Prostate gland (tissue), 2 donors: ENCODE measurements at places on chromosomes 1 and 21. TPM values are rescaled to one million over a fixed set of nuclear protein-coding genes. Genes with fewer than 3 reads are reported as not detected.

The RALGPS2 gene
- 26.2 TPM for total RNA-seq

DNA sequence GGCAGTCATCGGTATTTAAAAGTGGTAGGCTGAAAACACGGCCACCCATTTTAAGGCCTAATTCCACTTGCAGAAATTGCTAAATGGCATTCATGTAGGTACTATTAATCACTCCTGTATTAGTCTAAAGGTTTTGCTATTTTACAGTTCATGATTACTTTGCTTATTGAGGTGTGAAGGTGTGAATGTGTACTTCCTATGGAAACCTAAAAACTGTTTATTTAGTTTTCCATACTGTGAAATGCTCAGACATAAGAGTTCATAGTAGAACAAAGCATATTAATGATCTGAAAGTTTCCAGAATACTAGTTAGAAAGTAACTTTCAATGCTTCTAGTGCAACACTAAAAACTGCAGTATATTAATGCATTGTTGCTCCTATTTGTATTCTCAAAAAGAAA, 69.8 kb downstream of the ITGB3BP start:
- DNase-seq = no peak

GRCh38 chr1:153345187-153346076, 3.2 kb downstream of the PGLYRP4 start:
- DNase-seq = peak; percentile 1

DNA sequence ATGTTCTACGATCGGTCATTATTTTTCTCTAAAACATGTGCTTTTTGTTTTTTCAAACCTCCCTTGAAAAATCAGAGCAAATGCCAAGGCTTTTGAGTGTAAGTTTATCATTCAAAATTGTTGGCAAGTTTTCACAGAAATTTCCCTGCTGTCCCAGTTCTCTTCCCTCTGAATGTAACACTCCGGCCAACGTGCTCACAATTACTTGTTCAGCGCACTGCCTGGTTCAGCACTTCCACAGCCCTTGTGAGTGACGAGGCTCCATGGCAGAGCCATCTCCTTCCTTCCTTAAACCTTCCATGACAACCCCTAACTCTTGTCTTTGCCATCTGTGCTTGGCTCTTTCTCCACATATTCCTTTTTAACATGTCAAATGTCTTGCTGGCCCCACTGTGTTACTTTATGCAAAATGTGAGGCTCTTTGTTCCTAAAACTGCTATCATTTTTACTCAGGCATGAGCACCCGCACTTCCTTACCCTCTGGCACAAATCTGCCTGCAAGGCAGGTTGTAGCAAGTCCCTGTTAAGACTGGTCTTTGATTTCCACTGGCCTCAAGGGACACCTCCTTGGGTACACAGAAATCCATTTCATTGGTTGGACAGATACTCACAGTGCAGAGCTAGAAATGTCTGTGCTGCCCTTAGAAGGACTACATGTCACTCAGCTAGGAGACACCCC, 142.8 kb downstream of the HUNK start:
- peak; percentile 38 for DNase-seq

The NBPF10 gene
- total RNA-seq = 1.2 TPM

GRCh38 chr1:57831624-57832023, 407.8 kb upstream of the DAB1 start:
- no peak for DNase-seq

The EVI5 gene
- 22.2 TPM for total RNA-seq

GRCh38 chr1:200938955-200939354, 44.3 kb downstream of the INAVA start:
- DNase-seq = no peak

The DNASE2B gene
- 0.85 TPM for total RNA-seq

- DNase-seq = no peak
Observed at GRCh38 chr1:224054012-224054411, 59.9 kb upstream of the FBXO28 start.

- DNase-seq = no peak
Observed at GRCh38 chr1:116546354-116546977, 24.4 kb downstream of the CD58 start.

GRCh38 chr1:110850627-110851026, 22.3 kb upstream of the CD53 start:
- no peak for DNase-seq

GRCh38 chr1:201695607-201696006, 133.3 kb upstream of the IPO9 start:
- no peak for DNase-seq

- DNase-seq = no peak
Observed at GRCh38 chr1:242477944-242478343, 46.6 kb downstream of the PLD5 start.

DNA sequence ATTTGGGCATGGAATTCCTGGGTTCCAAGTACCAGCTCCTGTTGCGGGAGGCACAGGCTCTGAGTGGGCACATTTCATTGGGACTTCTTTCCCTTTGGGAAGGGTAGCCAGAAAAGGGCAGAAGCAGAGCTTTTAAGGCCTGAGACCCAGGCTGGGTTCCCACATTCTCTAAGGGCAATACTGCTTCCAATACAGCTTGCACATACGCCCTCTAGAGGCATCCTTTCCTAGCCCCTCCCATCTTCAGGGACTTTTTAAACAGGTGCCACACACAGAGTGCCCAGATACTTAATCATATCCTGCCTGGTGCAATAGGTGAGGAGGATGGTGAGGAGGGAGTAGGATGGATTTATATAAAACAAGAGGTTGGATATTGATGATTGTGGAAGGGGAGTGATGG, 5.7 kb downstream of the GPR88 start:
- no peak for DNase-seq

DNA sequence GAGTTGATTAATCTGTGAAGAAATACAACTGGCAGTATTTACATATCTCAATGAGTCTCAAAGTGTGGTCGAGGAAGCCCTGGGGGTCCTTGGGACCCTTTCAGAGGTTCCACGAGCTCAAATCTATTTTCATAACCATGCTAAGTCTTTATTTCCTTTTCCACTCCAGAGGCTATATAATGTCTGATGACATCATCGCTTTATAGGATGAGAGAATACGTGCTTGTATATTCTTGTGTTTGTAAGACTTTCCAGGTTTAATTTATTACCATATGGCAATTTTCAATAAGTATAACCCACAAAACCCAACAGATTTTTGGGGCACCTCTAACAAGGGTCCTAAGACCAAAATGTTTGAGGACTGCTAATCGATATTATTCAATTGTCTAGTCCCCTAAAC, 1.4 kb upstream of the SLC19A2 start:
- no peak for DNase-seq

The LRRC41 gene
- total RNA-seq = 97.2 TPM

DNA sequence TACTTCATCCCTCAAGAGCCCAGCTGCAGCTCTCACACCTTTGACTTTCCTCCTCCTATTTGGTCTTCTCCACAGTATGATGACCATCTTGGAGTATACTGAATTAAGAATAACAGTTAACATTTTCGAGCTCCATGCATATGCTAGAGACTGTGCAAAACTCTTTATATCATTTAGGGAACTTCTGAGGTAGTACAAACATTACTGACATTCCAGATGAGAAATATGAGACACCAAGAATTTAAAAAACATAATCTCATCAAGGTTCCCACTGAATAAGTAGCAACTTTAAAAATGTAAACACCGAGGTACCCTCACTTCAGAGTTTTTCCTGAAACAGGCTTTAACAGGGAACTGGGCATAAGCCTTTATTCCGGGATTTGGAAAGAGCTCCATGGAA, 22.7 kb downstream of the FMO3 start:
- no peak for DNase-seq

The ATP1A2 gene
- total RNA-seq = 69.0 TPM

The TMEM63A gene
- 192 TPM for total RNA-seq

The BNIPL gene
- total RNA-seq = 14.8 TPM

The INAVA gene
- 27.1 TPM for total RNA-seq

DNA sequence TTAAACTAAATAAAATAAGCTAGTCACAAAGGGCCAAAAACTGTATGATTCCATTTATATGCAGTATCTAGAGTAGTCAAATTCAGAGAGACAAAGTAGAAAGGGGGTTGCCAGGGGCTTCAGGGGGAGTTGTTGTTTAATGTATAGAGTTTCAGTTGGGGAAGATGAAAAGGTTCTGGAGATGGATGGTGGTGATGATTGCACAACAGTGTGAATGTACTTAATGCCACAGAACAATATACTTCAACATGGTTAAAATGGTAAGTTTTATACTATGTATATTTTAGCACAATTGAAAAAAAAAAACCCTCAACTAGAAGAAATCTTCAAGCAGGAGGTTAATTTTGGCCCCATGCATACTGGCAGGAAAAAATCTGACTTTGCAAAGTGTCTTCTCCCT, 24.3 kb downstream of the VAV3 start:
- DNase-seq = no peak

DNA sequence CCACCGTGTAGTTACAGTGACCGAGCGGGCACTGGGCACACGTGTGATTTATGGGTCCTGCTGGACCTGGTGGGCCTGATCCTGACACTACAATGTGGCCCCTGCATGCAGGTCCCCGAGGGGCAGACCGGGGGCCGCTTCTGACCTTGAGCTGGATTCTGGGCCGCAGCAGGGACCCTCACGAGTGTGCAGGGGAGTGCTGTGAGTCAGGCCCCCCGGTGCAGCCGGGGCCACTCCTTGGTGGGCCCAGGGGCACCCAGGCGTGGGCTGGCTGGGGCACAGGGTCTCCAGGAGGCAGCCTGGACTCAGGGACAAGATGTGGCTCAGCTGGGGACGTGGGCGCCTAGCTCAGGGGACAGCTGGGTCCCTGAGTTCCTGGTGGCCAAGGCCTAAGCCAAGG, 77.5 kb upstream of the TTC34 start:
- DNase-seq = no peak

GRCh38 chr1:65341381-65341780, 32.0 kb downstream of the DNAJC6 start:
- DNase-seq = no peak

GRCh38 chr1:115692224-115692623, 50.5 kb downstream of the VANGL1 start:
- no peak for DNase-seq

- no peak for DNase-seq
Observed at GRCh38 chr1:18927654-18928272, 25.4 kb upstream of the ALDH4A1 start.

DNA sequence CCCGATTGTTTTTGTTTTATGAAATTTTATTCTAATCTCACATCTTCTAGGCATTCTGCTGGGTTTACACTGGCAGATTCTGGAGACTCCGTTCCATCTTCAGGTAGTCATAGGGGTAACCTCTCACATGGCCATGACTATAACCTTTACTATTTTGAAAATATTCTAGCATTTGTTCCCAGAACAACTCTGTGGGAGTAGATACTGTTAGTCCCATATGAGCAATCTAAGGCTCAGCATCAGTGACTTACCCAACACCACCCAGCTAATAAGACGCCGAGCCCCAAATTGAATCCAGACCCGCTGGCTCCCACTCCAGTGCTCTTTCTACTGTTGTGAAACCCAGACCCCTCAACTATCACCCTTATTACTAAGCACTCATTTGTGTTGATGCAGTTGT, 9.8 kb downstream of the ADAMTS4 start:
- no peak for DNase-seq

The SPRR2G gene
- not detected for total RNA-seq

The NPR1 gene
- total RNA-seq = 2.9 TPM

GRCh38 chr1:165288350-165289120, 68.0 kb downstream of the LMX1A start:
- peak; percentile 50 for DNase-seq

The UBE2J2 gene
- 56.0 TPM for total RNA-seq

DNA sequence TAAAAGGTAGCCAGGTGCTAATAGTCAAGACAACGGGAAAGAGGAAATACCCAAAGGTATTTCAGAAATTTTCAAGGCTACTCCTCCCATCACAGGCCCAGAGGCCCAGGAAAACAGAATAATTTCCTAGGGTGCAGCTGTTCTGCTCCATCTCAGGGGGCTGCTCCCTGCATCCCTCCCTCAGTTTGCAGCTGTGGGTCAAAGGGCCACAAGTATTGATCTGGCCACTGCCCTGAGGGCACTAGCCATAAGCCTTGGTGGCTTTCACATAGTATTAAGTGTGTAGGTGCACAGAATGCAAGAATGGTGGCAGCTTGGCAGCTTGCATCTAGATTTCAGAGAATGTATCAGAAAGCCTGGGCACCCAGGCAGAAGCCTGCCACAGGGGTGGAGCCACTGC, 179.5 kb downstream of the TTLL7 start:
- no peak for DNase-seq

GRCh38 chr1:168297019-168297730, 16.5 kb downstream of the TBX19 start:
- no peak for DNase-seq

GRCh38 chr1:244952940-244953339, 88.6 kb upstream of the HNRNPU start:
- DNase-seq = no peak

The DEGS1 gene
- total RNA-seq = 78.8 TPM

The JAM2 gene
- total RNA-seq = 66.6 TPM

The LHX8 gene
- total RNA-seq = not detected

The FABP3 gene
- 25.0 TPM for total RNA-seq

DNA sequence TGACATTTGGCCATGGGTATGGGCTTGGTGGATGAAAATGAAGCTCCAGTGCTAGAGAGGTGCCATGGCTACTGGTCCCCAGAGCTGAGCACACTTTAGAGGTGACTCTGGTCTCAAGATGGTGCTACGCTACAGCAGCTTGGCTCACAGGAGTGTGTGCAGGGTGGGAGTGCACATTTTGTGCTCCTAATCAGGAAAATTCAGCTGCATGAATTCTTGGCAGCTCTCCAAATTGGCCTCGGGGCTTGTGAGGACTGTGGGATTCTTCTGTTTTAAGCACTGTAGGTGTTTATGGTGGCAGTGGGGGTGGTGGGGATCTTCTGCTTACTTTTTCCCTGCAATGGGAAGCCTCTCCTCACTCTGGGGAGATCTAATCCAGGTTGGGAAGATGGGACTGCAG, 17.3 kb upstream of the TIPRL start:
- no peak for DNase-seq

DNA sequence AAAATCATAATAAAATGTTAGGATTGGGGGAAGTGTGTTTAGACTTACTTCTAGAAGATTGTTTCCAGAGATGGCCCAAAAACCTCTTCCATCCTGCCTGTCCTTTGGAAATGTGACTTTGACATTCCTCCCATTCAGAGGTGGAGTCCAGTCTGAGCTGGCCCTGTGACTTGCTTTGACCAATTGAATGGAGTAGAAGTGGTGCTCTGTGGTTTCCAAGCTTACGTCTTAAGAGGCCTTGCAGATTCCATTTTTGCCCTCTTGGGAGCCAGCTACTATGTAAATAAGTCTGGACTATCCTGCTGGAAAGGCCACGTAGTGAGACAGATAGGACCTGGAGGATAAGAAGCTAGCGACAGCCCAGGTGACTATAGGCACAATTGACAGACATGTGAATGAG, 1.3 kb upstream of the NT5C1A start:
- no peak for DNase-seq

GRCh38 chr1:19442154-19443096, 42.9 kb downstream of the CAPZB start:
- DNase-seq = no peak

- peak; percentile 23 for DNase-seq
Observed at GRCh38 chr1:119713039-119713748, 1.5 kb downstream of the PHGDH start.

DNA sequence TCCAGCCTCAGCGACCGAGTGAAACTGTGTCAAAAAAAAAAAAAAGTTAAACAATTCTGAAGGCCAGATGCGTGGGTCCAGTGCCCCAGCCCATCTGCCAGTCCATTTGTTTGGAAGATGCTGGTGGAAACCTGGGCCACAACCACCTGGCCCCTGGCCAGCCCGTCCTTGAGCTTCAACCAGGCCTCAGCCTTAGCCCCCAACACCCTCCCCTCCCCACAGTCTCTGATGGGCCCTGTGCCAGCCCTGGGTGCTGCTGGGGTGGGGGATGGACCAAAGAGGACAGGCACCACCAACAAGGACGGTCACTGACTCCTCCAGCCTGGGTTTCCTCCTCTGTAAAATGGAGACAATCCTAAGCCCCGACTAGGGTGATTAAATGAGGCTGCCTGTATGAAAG, 19.6 kb upstream of the PLEKHG5 start:
- no peak for DNase-seq
